Psoas muscle (tissue), 8 donors: ENCODE measurements at places on chromosomes 5 and 9. TPM values are rescaled to one million over a fixed set of nuclear protein-coding genes. Genes with fewer than 3 reads are reported as not detected.

GRCh38 chr5:25694801-25695200 lies 1050.0 kb upstream of the CDH10 start:
- no peak for DNase-seq

PHF24 gene
- not detected for polyA plus RNA-seq

- DNase-seq, result no peak
Measured at GRCh38 chr9:93578844-93579243, 2.5 kb downstream of the PHF2 start.

DNA sequence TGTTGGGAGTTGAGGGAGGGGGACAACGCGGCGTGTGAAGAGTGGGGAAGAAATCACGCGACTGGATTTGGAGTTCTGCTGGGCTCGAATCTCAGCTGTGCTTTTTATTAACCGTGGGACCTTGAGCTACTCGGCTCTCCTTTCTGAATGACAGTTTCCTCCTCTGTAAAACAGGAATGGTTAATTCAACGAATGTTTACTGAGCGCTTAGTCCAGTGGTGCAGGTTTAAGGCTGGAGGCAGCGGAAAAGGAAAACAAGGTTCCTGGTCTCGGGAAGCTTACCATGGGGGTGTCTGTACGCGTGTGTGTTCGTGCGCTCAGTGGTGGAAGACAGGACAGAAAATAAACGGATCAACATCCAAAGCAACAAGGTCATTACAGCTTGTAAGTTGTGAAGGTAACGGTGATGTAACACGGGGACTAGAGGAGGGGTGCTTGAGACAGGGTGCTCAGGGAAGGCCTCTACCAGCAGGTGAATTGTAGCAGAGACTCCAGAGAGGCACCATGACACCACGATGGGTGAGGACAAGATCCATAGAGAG lies 277 bp downstream of the EIF4E1B start:
- no peak for DNase-seq

GRCh38 chr5:75664979-75665378 lies 52.3 kb downstream of the POC5 start:
- no peak for DNase-seq

HABP4 gene
- 9.3 TPM for polyA plus RNA-seq

WDR36 gene
- polyA plus RNA-seq, result 6.2 TPM

IL4 gene
- polyA plus RNA-seq, result not detected

SEMA6A gene
- polyA plus RNA-seq, result 1.5 TPM
